ENCODE measurements at places on chromosomes 2 and 18.

- DNase-seq, result no peak
Observed at GRCh38 chr2:15230599-15231192, 330.4 kb downstream of the NBAS start.

DNA sequence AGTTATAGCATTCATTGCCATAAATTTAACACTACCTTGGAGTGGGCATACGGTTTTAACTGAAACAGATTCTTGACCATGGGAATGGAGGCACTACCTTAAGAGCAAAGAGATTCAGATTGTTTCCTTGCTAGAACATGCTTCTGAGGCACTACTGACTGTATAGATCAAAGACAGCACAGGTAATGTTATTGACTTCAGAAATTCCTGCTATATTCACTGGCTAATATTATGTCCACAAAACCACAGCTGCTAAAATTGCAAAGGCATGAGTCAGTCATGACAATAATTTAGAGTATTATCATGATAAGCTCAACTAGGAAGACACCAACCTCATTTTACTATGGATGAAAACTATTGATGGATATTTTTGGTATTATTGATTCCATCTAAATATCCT, 39.4 kb downstream of the SLC8A1 start:
- no peak for DNase-seq

GRCh38 chr2:231115651-231116050, 9.2 kb downstream of the HTR2B start:
- DNase-seq, result no peak

DNA sequence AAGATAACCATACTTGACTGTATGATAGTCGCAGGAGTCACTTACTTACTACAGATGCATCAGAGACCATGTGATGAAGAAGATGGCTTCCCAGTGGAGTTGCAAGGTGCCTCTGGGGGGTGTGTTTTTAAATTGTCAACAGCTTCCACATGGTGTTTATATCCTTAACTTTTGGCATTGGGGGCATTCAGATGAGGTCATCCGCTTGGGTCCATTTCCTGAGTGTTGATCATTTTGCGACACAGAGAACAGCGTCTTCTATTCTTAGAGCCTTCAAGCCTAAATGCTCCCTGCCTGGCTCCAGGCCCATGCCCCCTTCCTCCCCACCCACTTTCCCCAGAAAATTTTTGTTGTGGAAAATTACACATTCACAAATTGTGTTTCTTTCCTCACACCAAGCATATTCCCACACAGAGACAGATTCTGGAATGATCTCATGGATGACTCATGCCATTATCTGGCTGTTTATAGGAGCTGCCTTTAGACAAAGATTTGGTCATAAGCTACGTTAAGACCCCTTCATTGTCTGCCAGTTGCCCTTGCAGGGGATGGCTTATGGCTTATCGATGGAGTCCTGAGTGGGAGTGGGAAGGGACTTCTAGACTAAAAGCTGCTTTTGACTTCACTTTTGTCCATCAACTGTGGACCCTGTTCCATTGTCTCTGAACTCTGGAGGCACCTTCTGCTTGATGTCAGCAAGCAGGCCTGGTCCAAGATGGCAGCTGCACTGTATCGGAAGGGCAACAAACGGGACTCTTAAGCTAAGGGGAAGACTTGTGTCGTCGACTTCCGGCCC, 91.8 kb downstream of the CABLES1 start:
- no peak for DNase-seq

DNA sequence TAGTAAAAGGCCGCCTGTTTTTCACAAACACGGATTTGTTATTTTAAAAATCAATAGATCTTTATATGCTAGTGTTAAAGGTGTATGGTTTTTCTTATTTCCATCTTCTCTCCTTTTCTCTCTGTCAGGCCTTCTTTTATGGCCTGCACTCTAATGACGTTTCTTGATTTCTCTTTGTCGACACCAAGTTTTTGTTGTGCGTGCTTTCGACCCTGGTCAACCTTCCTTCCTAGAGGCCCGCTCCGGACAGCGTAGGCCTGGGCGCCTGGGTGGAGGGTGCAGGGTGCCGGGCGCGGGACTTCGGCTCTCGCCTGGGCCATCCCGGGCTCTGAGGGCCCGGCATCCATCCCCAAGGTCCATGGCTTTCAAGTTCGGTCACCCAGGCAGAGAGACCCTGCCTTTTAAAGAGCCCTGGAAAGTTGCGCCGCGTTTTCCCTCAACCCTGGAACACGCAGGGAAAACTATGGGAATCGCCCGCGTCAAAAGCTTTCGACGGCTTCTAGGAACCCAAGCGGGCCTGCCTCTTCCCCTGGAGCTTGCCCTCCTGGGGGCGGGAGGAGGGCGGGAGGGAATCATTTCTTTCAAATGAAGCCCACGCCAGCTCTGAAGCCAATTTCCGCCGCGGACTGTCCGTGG, 4.1 kb upstream of the SATB2 start:
- DNase-seq, result no peak

- DNase-seq, result no peak
Observed at GRCh38 chr18:23816021-23816420, 126.8 kb downstream of the LAMA3 start.

GRCh38 chr2:56918790-56919189, 735.0 kb downstream of the CCDC85A start:
- DNase-seq, result no peak

DNA sequence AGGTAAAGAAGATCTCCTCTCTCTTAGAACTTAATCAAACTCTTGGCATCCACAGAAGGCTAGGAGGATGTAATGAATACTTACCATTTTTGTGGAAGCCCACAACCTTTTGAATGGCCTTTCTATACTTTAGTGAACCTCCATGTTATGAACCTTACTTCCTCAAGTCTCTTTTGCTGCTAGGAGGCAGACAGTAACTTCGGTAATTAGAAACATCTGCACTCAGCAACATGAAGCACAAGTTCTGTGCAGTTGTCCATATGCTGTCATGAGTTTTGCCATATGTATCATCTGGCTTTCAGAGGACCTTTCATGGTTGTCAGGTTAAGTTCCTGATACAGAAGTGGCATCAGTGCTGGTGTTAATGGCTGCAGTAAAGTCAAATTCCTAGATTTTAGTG, 50.4 kb downstream of the PDK1 start:
- DNase-seq, result no peak

GRCh38 chr2:99348173-99348572, 11.0 kb downstream of the EIF5B start:
- DNase-seq, result no peak

DNA sequence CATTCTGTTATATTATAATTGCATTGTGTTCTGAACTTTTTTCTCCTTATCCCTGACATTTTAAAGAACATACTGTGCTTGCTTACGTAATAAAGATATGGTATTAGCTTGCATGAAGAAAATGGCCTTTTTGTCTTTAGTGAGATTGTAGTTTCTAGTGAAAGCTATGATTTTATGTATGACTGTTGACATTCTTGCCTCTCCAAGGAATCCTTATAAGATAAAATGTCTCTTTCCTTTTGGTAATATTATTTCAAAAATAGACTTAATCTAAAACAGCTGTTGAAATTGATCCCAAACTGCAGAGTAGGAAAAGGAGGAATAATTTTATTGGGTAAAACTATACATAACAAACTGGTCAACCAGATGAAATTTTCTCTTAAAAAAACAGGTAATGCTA, 40.8 kb upstream of the CCDC102B start:
- no peak for DNase-seq

Data from left renal pelvis (tissue), 4 donors.